ENCODE measurements at places on chromosomes 7 and 10. TPM values are rescaled to one million over a fixed set of nuclear protein-coding genes. Genes with fewer than 3 reads are reported as not detected.
A peak's percentile ranks its signal among the peaks of the same experiment; 100 is the strongest.

The ERVW-1 gene
- total RNA-seq: not detected

The ASIC3 gene
- 0.51 TPM for total RNA-seq

DNA sequence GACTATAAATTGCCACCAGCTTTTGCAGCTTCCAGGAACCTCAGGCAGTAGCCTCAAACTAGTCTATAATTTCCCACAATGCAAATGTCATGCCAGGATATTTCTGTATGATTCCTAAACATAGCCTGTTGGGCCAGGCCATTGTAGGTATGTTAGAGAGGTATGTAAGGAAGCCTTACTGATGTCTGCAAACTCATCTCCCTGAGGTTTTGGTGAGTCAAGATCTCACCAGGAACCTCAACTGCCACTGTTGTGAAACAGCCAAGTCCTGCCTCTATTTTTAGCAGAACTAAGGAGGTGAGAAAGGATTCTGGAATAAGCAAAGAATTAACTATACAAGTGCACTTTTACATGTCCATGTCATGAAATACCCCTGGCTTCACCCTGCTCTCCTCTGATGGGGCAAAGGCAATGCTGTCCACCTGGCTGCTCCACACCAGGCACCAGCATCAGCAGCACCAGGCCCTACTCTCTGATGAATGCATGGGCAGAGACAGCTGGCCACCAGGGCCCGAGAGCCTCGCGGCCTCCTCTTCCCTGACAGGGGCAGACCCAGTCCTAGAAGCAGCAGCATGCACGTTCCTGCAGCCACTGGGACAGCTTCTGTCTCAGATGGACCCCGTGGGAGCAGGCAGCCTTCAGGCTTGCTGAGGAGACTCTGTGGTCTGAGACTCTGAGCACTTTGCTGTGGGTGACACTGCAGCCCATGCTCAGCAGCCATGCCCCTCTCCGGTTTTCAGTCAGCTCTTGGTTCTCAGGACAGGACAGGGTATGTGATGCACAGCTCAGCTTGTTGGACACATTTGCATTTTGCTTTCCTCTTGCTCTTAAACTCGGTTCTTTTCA lies 147.3 kb downstream of the ZMYND11 start:
- no peak for DNase-seq

DNA sequence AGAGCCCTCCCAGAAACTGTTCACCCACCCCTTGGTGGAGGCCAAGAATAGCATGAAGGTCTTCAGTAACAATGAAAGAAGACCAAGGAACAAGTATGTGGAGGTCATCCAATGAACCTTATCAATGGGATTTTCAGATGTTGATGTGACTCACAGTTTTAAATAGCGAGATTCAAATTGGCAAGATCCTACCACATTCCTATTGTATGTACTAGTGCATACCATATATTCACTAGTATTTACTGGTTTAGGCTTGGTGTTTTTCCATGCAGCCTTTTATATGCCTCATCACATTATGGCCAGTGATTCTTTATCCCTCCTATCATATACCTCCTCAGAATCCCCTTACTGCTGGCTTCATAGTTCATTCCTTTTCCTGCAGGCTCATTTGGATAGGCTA lies 54.4 kb downstream of the ITGB8 start:
- peak; percentile 2 for DNase-seq

DNA sequence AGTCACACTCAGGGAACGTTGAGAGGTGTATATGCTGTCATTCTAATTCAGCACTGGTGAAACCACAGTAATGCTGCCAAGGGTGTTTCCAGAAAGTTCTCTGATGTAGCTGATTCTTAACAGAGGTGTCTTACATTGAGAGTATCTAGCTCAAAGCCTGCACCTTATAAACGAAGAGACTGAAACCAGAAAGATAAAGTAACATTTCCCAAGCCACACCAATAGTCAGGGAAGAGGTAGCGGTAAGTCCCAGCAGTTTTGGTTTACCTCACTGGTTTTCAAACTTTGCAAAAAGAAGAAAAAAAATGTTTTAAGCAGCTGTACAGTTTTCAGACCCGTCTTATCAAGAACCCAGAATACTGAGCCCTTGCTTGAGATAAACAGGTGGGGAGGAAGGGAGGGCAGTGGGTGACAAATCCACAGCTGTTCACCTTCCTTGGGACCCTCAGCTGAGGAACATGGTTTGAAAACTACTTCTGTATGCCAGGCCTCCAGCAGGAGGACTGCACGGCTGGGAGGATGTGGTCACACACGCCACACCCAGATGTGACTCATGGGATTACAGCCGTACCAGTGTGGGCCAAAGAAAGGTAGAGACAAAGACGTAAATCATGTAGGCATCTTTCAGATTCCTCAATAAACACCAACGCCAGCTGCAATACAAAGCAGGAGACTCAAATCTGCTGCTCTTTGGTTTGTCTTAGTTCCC lies 63.9 kb upstream of the GSDME start:
- peak; percentile 45 for DNase-seq

- peak; percentile 19 for DNase-seq
Observed at GRCh38 chr7:35646289-35647023, 48.5 kb downstream of the HERPUD2 start.

DNA sequence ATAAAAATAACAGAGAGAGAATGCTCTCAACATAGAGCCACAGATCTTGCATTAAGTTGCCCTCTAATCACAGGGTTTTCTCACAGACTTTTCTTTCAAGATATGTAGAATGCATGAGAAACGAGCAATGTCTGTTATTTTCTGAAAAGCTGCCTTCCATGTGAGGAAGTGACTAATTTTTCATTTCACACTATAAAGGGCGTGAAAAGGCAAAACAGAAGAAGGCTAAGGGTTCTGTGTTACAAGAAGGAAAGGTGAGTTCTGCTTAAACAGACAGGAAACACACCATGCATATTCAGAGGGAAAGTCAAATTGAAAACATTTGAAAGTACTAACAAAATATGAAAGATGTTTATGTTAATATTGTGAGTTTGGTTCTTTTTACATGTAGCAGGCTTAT lies 189.2 kb downstream of the SEMA3D start:
- peak; percentile 21 for DNase-seq

- DNase-seq: no peak
Observed at GRCh38 chr7:45461026-45461425, 113.1 kb upstream of the ADCY1 start.

Data from tongue (tissue), 3 donors.